NCI-H1930 (cell line): ENCODE measurements at places on chromosomes 7 and 10.
A peak's percentile ranks its signal among the peaks of the same experiment; 100 is the strongest.

DNA sequence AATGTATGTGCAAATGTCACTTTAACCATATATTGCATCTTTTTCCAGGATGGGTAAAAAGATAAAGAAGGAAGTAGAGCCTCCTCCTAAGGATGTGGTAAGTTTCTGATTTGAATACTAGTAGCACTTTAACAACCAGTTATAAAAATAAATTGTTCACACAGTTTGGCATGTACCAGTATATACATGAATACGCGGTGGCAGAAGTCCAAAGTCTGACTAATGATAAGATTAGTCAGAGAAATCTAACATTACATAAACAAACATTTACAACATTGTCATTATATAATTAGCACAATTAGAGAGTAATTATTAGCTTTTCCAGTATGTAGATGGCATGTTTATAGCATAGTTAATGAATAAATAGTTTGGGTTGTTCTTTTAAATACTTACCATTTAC, 4.1 kb downstream of the ARMC3 start:
- no peak for DNase-seq

- no peak for DNase-seq
Measured at GRCh38 chr7:56175771-56176170, 59.6 kb upstream of the NUPR2 start.

DNA sequence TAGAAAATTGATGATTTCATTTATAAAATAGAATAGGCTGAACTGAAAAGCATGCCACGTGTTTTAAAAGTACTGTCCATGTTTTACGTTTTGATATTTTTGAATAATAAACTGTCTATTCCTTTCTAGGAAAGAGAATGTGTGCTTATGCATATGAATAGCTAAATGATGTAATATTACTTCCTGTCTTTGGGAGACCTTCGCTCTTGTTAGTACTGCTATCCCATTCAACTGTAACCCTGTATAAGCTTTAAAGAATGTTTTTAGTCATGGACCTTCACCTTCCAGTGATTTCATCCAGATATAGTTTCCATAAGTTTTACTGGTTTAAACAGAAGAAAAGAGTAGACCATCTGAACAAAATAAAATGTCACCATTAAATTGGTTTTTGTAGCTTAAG, 274.4 kb upstream of the SEMA3A start:
- DNase-seq = no peak

DNA sequence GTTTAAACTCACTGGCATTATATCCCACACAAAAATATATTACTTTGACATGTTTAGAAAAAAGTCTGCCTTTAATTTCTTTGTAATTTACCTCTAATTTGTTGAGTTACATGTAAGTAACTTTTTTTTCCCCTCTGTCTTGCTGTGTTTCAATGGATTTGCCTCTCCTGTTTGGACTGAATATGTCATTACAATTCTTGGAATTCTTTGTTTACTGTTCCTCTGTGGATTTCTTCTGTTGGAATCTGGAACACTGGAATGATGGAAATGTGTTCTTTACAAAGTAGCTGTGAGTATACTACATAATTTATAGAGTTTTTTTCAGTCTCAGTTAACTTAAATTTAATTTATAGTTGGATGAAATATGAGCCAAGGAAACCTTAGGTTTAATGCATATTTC, 30.4 kb downstream of the SEPTIN7 start:
- DNase-seq = no peak

DNA sequence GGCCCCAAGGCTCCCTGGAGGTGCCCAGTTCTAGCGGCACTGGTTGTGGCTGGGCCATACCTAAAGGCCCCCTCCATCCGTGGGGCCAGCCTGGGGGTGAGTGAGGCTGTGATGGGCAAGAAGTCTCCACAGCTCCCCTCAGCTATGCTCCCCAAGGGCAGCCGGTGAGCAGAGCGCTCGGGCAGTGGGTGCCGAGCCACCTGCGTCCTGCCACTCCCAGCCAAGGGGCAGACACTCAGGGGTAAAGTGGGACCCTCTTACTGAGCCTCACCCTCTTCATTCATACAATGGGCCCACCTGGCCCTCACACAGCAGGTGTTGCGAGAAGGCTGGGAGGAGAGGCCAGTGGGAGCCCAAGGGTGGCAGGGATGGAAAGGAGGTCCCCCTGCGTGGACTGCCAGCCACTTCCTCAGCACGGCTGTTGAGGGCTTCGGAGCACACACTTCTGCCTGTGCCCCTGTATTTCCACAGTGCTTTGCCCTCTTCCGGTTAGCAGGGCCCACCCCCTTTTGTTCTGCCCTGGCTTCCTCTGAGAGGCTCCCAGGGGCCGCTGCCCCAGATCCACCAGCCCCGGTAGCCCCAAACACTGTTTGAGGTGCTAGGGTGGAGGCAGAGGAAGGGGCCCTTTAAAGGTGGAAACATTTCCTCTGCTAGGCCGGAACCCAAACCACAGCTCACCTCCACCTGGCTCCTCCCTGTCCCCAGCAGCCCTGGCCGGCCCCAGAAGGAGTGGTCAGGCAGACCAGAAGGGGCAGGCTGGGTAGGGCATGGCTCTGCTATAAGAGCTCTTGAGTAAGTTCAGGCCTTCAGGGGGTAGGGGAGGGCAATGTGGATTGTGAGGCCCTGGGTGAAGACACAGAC, 16.4 kb upstream of the C10orf105 start:
- no peak for DNase-seq

- peak; percentile 29 for DNase-seq
Measured at GRCh38 chr10:96124230-96125141, 5.6 kb upstream of the ZNF518A start.

GRCh38 chr7:157396316-157397035, 59.7 kb downstream of the DNAJB6 start:
- no peak for DNase-seq

GRCh38 chr7:22420008-22420407, 63.1 kb upstream of the RAPGEF5 start:
- no peak for DNase-seq
